ENCODE measurements at places on chromosomes 16 and 17.

DNA sequence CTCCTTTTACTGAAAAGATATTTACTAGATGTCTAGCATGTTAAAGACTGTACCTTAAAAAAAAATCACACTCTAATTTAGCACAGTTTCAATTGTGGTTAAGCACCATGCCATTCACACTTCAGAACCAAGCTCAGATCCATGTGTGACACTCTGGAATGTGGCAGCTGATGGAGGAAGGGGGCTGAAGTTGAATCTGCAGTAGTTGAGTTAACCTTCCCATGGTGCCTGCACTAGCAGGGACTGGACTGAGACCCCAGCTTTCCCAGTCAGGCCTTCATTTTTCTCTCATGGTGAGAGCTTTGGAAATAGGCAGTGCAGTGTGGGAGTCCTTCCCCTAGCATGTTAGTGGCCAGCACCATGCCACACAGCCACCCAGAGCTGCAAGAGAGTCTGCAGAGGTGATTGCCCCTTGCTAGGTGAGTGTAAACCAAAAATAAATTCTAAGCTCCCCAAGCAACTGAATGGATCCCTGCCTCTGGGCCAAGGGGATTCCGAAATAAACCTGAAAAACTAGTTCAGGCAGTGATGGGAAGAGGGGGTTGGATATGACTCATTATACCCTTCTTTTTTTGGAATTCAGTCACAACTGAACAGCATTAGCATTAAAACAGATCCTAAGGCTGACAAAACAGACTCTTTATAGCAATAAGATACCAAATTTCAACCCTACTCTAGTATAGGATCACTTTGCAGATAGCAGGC is 208.5 kb downstream of the WWOX start:
- DNase-seq = no peak

- DNase-seq = no peak
Observed at GRCh38 chr17:72782985-72783701, 309.3 kb downstream of the SLC39A11 start.

DNA sequence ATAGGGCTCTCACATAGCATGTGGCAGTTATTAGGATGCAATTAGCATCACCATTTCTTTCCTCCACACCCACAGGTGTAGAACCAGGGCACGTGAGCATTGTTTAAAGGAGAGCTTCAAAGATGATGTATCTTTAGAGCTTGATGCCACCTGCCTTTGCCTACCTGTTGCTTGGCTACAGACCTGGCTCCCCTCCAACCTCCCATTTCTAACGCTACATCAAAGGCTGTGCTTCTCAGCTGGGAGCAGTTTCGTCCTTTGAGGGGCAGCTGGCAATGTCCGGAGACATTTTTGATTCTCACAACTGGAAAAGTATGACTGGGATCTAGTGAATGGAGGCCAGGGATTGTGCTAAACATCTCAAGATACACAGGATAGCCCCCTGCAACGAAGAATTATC is 78.5 kb upstream of the CLEC3A start:
- no peak for DNase-seq

DNA sequence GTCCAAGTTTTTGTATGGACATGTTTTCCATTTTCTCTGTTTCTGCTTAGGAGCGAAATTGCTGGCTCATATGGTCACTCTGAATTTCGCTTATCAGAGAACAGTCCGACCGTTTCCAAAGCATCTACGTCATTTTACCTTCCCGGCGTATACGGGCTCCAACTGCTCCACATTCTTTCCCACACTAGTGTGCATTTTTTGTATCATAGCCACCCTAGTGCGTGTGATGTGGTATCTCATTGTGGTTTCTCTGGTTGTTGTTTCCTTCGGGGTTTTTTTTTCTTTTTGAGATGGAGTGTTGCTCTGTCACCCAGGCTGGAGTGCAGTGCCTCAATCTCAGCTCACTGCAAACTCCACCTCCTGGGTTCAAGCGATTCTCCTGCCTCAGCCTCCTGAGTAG is 31.0 kb upstream of the BHLHA9 start:
- DNase-seq = peak; percentile 92

DNA sequence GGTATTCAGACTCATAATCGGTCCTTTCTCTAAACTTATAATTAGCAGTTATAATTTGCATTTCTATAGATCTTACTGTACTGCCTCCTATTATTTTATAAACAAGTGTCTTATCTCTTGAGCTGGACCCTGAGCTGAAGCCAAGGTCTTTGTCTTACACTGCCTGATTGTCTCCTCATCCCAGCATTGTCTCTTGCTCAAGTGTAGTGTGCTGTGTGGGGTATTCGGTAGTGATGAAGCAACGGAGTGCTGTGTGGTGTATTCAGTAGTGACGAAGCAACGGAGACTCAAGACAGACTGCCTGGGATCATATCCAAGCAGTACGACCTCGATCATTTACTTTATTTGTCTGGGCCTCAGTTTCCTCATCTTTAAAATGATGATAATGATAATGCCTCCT is 69.3 kb downstream of the COX10 start:
- DNase-seq = no peak

- peak; percentile 99 for DNase-seq
Observed at GRCh38 chr16:30947859-30948666, 805 bp upstream of the ORAI3 start.

GRCh38 chr17:22503322-22503899 is 811.1 kb downstream of the KCNJ18 start:
- DNase-seq = no peak

GRCh38 chr17:38897671-38898290 is 27.6 kb upstream of the LASP1NB start:
- no peak for DNase-seq

DNA sequence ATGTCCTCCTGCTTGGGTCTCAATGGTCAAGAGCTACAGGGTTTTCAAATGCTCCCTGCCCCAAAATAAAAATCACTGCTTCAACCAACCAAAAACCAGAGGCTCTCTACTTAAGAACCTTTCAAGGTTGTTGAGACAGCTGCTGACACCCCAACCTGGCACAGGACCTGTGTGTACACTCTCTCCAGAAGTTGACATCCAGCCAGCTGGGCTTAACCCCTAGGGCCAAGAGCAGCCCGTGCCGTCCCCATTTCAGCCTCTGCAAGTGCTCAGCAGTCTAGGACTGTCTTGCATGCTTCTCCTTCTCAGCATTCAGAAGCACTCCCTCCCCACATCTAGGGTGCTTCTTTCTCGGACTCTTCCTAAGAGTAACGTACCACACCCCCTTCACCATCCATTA is 59.0 kb upstream of the TRAP1 start:
- DNase-seq = no peak

DNA sequence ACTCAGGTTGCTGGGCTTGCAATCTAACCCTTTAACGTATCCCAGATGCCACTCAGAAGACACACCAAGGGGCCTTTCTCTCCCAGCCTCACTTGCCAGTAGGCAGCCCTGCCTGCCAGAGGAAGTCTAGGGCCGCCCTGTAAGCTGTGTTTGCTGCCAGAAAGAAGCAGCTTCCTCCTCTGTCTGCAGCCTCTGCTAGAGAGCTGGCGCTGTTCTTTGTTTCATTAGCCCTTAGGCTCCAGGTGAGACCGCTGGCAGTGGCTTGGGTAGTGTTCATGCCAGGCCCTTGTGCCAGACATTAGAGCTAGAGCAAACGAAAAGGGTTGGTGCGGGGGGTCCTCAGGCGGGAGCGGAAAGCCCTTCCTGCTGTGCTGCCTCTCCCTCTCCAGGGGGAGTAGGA is 8.9 kb downstream of the CTRL start:
- no peak for DNase-seq

GRCh38 chr17:46931596-46931995 is 8.6 kb downstream of the GOSR2 start:
- DNase-seq = no peak

DNA sequence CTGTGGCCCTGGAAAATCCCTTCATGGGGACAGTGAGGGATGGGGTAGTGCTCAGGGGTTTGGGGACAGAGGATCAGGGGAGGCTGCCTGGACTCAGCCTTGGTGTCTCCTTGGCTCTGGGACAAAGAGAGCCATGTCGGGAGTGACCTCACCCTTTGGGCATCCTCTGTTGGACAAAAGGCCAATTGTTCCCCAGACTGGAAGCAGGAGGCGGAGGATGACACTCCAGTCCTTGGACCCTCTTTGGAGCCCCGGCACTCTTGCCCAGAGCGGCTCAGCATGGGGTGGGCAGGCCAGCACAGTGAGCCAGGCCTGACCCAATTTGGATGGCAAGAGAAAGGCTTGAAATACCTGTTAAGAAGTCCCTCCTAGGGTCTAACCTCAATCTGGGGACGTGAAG is 39.4 kb upstream of the PHB1 start:
- DNase-seq = no peak

- DNase-seq = peak; percentile 35
Observed at GRCh38 chr16:3625911-3626732, 14.7 kb upstream of the SLX4 start.

GRCh38 chr16:3029491-3030221 is 5.8 kb downstream of the THOC6 start:
- peak; percentile 24 for DNase-seq

GRCh38 chr16:72241930-72242329 is 70.0 kb upstream of the PMFBP1 start:
- DNase-seq = peak; percentile 50

DNA sequence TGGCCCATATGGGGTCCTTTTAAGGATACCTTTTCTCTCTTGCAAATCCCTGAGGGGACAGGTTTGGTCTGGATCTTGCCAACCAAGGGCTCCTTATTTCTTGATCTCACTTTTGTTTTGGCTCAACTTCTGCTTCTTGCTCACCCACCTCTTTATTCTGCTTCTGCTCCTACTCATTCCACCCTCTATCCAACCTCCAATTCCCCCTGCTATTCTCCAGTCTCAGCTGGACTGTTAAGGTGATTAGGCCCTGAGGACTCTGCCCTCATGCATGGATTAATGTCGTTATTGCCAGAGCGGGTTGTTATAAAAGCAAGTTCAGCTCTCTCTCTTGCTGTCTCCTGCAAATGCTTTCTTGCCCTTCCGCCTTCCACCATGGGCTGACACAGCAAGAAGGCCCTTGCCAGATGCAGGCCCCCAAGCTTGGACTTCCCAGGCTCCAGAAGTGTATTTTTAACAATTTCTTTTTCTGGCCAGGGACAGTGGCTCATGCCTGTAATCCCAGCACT is 29.8 kb downstream of the LAT start:
- DNase-seq = no peak

DNA sequence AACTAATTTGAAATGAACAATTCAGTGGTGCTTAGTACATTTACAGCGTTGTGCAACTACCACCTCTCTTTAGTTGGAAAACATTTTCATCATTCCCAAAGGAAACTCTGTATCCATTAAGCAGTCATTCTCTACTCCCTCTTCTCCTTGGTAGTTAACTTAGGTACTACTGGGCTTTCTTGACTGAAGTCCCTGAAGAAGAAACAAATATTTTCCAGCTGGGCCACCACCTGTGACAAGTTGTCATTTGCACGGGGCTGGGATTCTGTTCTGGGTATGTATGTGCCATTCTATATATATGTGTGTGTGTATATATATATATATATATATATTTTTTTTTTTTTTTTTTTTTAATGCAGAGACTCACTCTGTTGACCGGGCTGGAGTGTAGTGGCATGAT is 15.4 kb upstream of the RMI2 start:
- peak; percentile 33 for DNase-seq

- no peak for DNase-seq
Observed at GRCh38 chr17:37759014-37759637, 14.3 kb upstream of the HNF1B start.

- no peak for DNase-seq
Observed at GRCh38 chr17:53100126-53100525, 722.6 kb upstream of the KIF2B start.

GRCh38 chr17:67707442-67707841 is 10.3 kb upstream of the NOL11 start:
- no peak for DNase-seq

GRCh38 chr16:11950388-11950787 is 8.5 kb upstream of the NPIPB2 start:
- peak; percentile 8 for DNase-seq

GRCh38 chr16:2163211-2163881 is 7.8 kb downstream of the TRAF7 start:
- DNase-seq = peak; percentile 55

DNA sequence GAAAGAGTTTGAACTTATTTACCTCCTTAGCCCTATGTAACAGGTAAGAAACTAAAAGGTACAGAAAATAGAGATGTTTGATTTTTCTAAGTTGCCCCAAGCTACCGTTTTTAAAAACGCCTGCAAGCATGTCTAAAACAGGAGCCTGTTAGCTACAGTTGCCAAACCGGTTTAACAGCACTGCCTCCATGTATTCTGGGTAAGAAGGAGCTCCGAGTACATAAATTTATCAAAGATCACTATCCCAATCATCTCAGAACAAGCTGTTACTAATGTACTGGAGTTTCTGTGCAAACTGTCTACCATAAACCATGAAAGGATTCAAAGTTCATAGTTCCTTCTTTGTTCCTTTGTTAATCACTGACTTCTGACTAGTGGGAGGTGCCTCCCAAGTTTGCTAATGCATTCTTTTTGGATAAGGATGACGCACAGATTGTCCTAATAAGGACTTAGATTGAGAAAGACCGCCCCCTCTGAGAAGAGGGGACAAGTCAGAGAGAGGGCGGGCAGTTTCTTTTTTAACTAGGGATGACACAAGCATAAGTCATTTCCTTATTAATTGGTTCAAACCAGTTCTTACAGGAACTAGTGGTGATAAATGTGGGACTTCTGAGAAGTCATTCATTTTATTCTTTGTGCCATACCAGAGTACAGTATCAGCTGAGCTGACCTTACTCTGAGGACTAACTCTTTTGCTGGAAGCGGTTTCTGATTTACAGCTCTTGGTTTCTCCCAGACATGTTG is 55.3 kb downstream of the TUBD1 start:
- peak; percentile 100 for DNase-seq

DNA sequence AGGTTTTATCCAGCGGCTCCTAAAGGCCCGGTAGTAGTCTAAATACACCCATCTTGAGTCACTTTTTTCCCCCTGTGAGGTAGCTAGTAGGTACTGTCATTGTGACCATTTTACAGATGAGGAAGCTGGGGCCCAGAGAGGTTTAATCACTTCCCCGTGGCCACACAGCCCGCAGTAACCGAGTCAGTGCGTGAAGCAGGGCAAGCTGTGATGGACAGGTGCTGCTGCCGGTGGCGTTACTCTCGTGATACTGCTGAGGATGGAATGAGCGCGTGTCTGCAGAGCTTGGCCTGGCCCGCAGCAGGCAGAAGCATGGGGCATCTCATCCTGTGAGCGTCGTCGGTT is 226.3 kb upstream of the CIBAR2 start:
- DNase-seq = no peak

DNA sequence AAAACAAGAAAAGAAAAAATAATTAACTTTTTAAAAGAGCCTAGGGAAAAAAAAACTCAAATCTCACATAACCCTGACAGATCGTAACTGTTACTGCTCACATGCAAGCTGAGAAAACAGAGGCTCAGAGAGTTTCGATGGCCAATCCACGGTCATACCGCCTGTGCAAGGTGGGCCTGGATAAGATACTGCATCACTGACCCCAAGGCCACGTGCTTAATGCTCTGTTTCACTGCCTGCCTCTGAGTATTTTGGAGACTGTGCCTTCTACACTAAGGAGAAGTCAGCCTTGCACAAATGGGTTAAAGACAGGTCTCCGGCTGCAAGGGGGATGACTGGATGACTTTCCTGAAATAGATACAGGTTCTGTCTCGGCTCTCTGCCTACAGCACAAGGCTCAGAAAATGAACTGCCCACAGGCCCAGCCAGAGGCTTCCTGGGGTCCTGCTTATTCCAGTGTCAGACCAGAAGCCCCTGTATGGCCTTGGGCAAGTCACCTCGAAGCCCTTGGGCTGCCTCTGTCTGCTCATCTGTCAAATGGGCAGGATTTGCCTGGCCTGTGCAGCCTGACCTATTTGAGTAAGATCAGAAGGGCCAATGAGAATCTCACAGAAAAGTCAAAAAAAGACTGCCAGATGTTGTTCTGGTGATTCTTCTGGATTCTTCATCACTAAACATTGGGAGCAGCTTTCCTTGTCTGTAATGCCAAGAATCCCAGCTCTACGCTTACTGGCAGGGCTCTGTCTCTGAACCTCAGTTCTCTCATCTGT is 25.8 kb downstream of the CNGB1 start:
- DNase-seq = no peak
